Esophagus mucosa (tissue), 1 donor: ENCODE measurements at places on chromosomes 12 and 14. TPM values are rescaled to one million over a fixed set of nuclear protein-coding genes. Genes with fewer than 3 reads are reported as not detected.

DNA sequence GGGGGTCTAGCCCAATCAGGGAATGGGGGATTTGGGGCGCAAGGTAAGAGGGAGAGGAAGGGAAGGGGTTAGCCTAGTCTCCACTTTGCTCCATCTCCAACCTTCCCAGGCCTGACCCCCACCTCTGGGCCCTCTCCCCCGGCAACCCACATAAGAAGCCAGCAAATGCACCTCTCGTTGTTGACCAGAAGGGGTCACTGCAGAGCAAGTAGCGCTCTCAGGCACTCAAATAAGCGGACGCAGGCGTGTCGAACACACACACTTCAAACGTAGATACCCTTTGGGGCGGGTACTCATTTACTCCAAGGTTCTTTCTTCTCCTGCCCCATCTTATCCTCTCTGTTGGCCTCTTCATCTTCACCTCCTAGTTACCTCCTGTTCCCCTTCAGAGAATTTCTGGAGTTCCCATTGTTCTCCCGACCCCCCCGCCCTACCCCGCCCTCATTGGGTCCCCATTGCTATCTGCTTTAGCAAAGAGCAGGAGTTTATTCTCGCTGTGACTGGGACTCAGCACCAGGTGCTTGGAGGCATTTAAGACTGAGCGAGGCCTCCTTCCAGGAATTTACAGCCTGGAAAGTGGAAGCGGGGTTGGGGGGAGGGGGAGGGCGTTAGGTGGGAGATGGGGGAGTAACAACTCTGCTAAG lies 1.5 kb upstream of the SRRM4 start:
- peak; percentile 37 for ATAC-seq

DNA sequence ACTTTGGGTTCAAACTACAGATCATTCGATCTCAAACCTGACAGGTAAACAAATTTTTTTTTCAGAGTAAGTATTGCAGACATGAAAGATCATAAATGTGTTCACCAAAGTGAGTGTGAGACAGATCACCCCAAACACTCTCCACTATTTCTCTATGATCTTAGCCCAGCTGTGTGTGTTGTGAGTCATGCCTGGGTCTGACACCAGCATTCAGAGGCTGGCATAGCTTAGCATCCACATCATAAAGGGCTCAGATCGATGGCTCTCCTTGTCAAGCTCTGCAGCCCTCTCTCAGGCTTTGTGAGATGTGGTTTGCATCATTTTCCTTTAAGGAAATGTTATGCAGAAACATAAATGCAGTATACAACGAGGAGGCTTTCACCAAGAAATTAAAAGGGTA lies 164.9 kb downstream of the ETV6 start:
- ATAC-seq = no peak

DNA sequence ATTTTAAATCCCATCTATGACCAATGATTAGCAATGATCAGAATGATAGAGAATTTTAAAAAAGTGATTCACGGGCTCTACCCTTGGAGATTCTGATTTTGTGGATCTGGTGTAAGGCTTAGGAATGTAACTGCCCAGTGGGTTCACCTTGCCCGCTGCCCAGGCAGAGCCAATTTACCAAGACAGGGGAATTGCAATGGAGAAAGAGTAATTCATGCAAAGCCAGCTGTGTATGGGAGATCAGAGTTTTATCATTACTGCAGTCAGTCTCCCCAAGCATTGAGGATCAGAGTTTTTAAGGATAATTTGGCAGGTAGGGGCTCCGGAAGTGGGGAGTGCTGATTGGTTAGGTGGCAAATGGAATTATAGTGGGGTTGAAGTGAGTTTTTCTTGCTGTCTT lies 480.6 kb downstream of the ATP23 start:
- no peak for ATAC-seq

- peak; percentile 66 for ATAC-seq
Measured at GRCh38 chr12:93098077-93098476, 169.0 kb upstream of the EEA1 start.

Gene ERP27
- total RNA-seq = 4.5 TPM

Gene NCKAP5L
- total RNA-seq = 3.9 TPM

DNA sequence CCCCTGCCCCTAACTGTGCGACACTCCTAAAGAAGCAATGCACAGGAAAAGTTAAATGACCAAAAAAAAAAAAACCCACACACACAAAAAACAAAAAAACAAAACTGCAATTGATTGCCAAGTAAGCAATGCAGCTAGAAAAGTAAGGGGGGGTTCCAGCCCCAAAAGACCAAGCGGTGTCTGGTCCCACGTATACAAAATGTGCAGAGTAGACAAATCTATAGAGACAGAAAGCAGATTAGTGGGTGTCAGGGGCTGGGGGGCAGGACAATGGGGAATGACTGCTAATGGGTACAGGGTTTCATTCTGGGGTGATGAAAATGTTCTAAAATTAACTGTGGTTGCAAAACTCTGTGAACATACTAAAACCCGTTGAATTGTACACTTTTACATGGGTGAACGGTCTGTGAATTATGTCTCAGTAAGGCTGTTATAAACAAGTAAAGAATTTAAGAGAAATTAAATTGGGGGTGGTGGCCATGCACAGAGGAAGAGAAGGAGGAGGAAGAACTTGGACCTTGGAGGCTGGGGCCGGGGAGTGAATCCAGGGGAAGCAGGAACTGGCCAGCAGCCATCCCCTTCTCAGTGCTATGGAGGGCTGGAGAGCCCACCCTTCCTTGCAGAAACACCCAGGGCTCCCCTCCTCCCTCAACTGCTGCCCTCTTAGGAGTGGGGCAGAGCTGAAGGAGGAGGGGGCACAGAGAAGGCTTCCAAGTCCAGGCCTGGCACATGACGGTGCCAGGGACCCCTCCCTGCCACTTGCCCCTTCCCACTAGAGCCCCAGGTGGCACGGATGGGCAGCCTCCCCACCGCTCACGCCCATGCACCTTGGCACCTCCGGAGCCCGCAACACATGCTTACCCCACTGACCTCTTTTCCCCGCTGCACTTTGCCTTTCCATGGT lies 45.4 kb downstream of the KDM2B start:
- no peak for ATAC-seq

Gene CLEC4D
- total RNA-seq = 0.24 TPM

DNA sequence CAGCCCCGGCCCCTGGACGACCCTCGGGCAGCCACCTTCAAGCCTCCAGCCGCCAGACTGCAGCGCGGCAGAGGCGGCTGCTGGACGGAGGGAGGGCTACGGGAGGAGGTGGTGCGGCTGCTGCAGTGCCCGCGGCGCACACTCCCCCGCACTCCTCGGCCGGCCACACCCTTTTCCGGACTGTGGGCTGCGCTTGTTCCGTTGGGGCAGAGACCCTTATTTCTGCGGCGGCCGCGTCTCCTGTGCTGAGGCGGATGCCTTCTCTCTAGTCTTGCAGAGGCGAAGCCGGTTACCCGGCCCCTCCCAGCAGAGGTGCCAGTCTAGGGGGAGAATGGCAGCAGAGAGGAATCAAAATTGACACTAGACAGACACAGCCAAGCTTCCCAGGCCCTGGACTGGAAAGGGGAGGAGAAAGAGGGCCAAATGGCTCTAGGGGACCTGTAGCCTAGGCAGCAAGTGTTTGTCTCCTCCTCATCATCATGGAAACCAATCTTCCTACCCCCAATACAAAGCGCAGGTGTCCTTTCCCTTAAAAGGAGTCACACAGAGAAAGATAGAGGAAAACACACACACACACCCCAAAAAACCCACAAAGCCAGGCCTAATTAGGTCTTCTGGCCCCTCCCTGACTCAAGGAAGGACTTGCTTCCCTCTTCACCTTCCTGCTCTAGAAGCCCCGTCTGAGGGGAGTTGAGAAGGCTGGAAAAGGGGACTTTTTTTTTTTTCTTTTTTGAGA lies 1.3 kb downstream of the ESYT1 start:
- peak; percentile 9 for ATAC-seq

GRCh38 chr14:100691395-100692056 lies 35.2 kb upstream of the DLK1 start:
- no peak for ATAC-seq

Gene MOAP1
- total RNA-seq = 4.6 TPM

Gene PRB2
- total RNA-seq = not detected

Gene MYO1A
- 0.52 TPM for total RNA-seq

DNA sequence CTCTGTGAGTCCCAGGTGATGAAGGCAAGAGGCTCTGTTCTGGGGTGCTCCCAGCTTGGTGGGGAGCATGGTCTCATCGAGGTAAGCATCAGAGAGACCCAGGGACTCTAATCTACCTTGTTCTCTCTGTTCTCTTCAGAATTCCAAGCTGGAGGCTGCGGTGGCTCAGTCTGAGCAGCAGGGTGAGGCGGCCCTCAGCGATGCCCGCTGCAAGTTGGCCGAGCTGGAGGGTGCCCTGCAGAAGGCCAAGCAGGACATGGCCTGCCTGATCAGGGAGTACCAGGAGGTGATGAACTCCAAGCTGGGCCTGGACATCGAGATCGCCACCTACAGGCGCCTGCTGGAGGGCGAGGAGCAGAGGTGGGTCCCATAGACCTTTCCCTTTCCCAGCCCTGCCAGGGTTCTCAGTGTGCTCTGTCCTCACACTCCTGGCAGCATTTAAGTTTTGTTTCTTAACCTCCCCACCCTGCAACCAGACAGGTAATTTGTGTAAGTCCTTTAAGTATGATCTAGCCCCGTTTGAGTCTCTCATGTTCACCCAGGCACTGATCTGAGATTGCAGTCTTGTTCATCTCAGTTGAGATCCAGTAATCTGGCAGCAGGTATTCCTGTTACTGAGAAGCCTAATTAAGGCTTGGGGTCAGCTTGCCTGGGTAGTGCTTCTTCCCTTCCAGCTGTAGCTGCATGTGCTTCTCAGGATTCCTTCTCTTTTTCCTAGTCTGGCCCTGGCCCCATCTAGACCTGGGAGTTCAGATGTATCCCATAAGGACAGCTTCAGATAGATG lies 14.8 kb upstream of the KRT81 start:
- ATAC-seq = no peak
